ENCODE measurements at places on chromosomes 1 and 21. TPM values are rescaled to one million over a fixed set of nuclear protein-coding genes. Genes with fewer than 3 reads are reported as not detected.

The CELA3B gene
- total RNA-seq, result not detected

The WNT4 gene
- total RNA-seq, result 3.1 TPM

The KRTAP12-2 gene
- total RNA-seq, result not detected

The ACTA1 gene
- 82.8 TPM for total RNA-seq

The GBP7 gene
- not detected for total RNA-seq
